CD4-positive, alpha-beta T cell treated with Interferon gamma for 1 hour (primary cell): ENCODE measurements at places on chromosomes 7 and 10.
A peak's percentile ranks its signal among the peaks of the same experiment; 100 is the strongest.

GRCh38 chr10:100129424-100129823 lies 47.8 kb upstream of the CPN1 start:
- DNase-seq: no peak

GRCh38 chr10:110843031-110843430 lies 28.7 kb upstream of the PDCD4 start:
- peak; percentile 81 for DNase-seq

DNA sequence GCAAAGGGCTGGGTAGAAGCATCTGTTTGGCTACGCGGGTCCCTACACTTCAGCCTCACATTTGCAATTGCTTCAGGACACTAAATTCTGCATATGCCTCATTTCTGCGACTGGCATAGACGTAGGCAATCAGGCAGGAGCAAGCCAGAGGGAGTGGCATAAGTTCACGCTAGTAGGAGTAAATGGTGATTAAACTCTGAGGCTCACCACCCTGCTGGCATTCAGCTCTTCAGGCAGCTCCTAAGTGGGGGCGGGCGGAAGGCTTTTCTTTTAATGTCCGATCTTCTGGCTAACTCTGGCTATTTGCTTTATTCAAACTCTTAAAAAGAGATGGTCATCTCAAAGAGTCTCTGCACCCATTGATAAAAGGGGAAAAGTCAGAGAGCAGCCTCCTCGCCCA lies 45.3 kb downstream of the RGS10 start:
- no peak for DNase-seq

DNA sequence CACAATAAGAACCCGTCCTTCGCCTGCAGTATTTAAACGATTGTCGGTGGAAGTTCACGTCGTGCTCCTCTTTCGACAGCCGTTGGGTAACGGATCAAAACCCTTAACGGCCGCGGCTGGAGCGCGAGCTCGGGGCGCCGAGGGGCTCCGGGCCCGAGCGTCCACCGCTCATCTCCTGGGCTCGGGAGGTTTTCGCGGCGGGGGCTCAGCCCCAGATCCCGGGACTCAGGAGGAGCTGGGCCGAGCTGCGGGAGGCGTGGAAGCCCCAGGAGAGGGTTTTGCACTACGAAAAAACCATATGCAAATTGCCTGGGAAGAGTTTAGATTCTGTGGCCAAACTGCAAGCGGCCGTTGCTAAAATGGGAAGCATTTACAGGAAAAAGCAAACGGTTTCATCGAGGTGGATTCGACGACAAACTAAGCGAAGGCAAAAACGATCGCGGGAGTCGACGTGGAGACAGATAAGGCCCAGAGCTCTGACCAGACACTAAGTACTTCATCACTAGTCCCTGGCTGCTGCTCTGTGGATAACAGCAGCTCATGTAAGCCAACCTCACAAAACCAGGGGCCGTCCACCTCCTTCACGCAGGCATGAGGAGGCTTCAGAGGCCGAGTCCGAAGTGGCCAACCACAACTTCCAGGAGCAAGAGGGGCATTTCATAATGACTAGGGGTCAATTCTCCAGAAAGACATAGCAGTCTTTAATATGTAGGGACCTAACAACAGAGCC lies 129.7 kb downstream of the MARCHF5 start:
- DNase-seq: no peak

- DNase-seq: no peak
These were observed 169.7 kb upstream of the TPK1 start for GRCh38 chr7:145005601-145006000.

GRCh38 chr10:45040921-45041542 lies 40.3 kb downstream of the ZNF22 start:
- DNase-seq: no peak

- DNase-seq: no peak
These were observed 129.4 kb upstream of the PLPP4 start for GRCh38 chr10:120327675-120328074.

DNA sequence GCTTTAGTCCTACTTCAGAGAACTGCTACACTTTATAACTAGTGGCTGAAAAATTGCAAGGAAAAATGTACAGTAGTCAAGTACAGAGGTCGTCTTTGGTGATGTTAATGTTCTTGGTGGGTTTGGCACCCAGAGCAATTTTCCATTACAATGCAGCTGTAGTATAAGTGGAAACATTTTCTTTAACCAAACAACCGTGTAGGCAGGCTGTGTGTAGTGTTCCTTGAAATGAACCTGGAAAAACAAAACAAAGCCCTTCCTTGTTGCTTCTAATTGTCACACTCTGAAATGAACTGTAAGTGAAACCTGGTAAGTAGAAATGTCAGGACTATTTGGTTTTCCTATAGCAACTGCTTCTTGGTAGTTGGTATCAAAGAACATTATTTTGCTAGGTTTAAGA lies 256.9 kb downstream of the MDFIC start:
- no peak for DNase-seq
